ENCODE measurements at places on chromosomes 2 and 18.

DNA sequence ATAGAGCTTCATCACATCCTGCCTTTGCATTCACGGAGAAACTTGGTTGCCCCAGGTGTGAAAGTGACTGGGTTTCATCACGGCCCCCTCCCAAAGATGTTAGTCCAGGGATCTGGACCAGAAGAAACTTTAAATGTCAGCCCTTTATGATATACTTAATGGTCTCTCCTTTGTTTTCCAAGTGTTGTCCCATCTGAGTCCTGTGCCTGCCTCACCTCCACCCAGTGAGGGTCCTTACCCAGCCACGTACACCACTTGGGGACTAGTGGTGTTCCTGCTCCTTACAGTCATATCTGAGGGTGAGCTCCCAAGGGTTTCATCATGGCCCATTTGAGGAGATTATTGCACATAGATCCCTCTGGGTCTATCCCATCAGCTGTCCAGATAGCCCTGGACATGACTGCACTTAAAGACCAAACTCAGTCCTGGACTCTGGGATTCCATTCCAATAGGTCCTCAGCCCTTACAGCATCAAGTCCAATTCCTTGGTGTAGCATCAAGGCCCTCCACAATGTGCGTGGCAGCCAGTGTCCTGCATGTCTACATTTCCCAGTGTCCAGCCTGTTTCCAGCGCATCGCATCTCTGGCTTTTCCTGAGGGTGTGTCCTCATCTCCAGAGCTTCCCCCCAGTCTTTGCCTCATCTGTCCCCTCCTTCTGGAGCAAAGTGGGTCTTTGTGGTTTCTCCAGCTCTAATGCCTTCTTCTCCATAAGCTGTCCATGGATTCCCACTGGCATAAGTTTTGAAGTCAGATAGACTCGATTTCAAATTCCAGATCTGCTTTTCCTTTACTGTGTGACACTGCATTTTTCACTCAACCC is 351.6 kb downstream of the MYCN start:
- DNase-seq, result no peak

DNA sequence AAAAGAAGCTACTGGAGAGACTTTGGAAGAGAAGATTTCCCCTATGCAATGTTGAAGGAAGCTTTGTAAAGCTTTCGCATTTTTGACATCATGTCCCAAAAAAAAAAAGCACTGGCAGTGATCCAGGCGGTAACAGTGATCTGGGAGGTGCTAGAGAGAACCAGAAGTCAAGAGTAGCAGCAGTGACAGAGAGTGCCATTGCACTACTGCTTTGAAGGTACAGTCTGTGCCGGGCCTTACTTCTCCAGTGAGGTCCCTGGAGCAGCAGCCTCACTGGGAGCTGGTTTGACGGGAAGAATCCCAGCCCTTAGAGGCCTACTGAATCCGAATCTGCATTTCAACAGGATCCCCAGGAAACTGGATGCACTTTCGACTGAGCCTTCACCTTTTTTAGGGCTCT is 50.9 kb upstream of the ATL2 start:
- no peak for DNase-seq

GRCh38 chr2:227761740-227762476 is 16.2 kb downstream of the SCYGR8 start:
- DNase-seq, result no peak

- no peak for DNase-seq
Observed at GRCh38 chr18:5237083-5237722, 40.1 kb upstream of the AKAIN1 start.

GRCh38 chr2:134934150-134934549 is 15.5 kb downstream of the CCNT2 start:
- DNase-seq, result no peak

- no peak for DNase-seq
Observed at GRCh38 chr2:109604597-109604996, 9.2 kb downstream of the SEPTIN10 start.

DNA sequence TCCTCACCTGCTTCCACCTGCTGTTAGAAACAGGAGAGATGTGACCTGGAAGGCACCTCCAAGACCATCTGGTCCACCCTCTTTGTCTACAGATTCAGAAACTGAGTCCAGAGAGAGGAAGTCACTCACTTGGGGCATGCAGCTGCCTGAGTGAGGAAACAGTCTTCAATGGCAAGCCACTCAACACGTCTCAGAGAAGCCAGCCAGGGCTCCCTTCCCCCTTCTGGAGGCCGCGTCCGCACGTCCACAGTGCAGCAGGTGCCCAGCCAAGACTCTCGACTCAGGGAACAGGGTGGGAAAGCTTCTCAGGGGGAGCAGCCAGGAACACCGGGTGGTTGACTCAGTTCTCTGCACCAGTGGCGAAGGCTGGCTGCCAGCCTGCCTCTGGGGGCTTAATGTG is 201.7 kb downstream of the BCL11A start:
- DNase-seq, result no peak

DNA sequence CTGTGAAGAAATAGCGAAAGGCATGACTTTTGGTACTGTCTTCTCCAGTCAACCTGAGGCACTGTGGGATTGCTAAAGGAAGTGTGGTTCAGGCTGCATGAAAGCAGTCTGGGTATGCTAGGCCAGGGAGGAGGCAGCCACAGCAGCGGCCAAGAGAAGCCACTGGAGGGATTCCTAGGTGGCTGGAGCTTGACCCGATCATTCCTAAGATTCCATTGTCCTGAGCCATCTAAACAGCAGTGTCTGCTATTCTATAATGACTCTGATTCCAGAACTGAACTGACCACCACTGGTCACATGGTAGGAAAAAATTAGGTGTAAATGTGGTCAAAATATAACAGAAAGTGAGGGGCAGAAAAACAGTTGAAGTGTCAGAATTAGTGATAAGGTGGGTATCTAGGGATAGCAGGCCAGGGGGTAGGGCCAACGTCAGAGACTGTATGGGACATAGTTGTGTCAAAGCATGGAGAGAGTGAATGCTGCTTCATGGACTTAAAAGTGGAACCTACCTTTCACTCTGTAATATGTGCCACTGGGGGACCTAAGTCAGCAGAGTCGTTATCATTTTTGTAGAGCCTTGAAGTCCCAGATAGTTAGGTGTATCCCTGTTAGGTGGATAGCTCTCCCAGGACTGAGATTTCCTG is 204.6 kb downstream of the CTNNA2 start:
- DNase-seq, result peak; percentile 47

DNA sequence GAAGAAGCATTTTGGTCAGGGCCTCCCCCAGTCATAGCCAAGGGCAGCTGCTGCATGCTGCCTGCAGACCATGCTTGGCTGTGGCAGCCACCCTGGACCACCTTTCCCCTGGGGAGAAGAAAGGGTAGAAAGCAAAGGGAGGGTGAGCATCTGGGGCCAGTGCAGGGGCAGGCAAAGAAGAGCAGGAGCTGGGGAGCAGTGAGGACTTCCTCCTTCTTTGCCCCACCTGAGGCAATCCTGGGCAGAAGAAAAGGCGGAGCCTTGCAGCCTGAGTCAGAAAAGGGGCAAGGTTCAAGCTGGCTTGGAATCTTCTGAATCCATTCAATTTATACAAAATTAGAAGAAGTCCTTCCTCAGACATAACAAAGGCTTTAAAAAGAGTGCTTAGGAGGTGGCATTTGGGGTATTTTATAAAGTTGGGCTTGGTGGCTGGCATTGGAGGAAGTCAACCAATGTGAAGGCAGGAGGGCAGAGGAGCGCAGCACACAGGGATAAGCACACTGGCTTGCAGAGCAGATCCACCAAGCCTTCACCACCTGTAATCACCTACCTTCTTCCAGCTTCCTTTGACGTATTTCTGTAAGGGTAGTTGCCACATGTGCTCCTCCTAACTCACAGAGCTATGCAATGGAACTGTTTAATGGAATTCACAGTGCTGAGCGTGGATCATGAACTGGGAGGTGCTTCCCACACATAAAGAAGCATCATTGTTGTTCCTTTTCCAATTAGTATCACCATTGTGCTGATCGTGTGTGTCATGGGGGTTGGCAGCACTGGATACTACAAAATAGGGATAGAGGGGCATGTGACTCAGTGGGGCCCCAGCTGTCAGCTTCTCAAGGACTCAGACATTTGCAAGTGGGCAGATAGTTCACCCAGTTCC is 154.4 kb upstream of the EPAS1 start:
- no peak for DNase-seq

- peak; percentile 23 for DNase-seq
Observed at GRCh38 chr18:3293196-3293951, 31.4 kb downstream of the MYL12B start.

DNA sequence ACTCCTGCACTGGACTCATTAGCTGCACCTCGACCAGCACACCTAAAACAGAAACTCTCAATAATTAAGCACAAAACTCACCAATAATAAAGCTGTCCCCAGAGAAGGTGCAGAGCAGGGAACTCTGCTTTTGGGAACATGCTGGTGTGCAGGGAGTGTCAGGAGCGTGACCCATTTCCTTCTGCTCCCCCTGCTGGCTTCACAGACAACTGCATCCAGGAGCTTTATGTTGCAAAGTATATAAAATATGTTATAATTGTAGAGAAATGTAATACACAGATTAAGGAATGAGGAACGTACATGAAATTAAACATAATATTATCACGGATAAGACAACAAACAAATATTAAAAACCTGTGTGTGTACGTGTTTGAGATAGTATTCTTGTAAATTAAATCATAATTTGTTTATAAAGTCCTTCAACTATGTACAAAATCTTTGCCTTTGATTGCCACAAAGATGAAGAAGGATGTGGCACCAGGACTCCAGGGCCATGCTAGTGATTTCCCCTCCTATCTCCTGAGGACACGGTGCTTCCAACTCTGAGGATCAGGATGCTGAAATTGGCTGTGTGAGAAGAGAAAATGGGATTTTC is 68.6 kb upstream of the MAL start:
- DNase-seq, result peak; percentile 59

DNA sequence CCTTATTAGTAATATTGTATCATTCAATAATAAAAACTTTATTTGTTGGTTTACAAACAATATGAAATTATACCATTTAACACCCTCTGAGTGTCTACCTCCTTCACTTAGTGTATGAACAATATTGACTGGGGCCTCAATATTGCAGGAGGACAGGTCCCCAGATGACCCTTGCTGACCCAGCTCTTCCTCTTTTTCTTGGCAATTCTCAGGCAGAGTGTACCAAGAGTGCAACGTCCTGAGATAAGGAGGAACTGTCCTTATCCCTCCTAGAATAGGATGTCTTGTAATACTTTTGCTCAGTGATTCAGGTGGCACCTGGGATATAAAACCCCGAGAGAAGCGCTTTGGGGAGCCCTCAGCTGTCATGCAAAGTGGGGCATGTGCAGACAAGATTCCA is 76.8 kb downstream of the PLA2R1 start:
- no peak for DNase-seq

DNA sequence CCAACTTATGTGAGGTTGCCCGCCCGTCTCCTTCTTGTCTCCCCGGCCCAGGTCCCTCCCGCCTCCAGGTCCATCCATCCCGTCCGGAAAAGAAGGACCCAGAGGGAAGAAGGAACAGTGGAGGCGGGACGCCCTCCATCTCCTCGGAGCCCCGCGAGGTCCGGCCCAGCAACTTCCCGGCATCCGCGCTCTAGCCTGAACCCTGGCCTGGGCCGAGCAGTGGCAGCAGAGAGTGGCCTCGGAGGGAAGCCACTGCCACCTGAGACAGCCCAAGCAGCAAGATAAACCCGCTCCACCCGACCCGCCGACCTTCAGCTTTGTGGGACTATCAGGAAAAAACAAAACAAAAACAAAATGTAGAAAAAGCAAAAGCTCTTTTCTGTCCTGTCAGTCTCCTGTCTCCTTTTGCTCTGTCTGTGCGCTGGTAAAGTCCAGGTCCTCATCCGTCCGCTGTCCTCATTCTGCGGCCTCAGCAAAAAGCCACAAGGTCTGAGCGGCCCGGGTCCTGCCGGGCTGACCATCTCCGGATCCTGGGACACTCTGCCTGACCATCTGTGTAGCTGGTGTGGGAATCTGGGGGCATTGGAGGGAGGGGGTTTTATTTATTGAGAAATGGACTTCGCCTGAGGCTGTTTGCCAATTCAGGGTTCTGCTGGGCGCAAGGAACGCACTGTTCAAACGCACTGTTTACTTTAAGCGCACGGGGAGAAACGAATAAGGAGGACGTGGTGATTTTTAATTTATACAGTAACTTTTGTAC is 3.1 kb downstream of the DLX1 start:
- DNase-seq, result no peak

DNA sequence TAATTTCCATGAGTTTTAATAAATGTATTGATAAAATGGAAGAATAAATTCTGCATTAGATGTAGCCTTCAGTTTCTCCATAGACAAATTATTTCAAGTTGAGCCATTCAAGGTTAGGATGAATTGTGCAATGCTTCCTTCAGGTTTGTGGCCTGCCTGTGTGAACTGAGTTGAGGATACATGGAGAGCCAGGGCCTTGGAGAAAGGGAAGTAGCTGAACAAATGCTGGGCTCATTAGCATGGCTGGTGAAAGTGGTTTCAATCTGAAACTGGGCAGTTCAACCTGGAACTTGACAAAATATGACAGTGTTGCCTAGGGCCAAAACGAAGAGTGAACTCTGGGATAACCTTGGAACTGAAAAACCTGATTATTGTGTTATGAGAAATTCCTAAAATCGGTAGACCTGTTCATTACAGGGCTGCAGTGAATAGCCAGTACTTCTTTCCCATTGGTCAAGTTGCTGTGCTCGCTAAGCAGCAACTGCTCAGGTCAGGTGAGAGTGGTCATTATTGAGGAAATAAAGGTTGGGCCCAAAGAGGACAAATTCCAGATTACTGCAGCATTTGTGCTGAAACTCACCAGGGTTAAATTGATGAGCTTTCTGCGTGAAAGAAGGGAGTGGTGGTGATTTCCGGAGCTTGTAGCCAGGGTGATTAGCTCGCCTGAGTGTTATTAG is 12.7 kb downstream of the INPP1 start:
- DNase-seq, result peak; percentile 57

DNA sequence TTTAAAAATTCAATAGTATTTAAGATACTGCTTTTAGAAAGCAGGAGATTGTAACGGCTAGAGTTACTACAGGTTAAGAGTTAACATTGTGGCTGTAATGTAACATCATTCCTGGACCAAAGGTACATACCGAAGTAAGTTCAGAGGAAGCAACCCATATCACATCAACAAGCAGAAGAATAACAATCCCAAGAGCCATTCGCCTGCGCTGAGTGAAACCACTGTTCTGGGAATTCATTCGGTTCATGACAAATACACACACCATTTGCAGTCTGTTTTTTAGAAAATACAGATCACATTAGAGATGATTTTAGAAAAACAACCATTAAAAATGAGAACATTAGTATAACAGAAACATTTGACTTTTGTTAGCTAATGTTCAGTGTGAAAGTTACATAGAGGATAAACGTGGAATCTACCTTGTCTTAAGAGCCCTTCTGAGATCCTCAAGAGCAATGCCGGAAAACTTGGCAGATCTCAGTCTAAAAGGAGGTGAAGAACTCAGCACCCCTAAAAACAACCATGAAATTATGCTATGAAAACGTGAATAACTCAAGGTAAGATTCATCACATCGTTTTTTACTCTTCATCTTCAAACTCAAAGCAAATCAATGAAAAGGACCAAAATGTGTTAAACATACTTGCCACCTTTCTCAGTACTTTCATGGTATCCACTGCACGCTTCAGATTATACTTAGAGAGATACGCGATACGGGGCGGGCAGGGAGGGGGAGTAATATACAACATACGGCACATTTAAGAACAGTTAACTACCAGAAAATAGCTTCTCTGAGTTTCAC is 1.2 kb downstream of the SLC35F5 start:
- DNase-seq, result peak; percentile 47

- DNase-seq, result peak; percentile 25
Observed at GRCh38 chr2:64625299-64626145, 28.2 kb downstream of the SERTAD2 start.
